IPS DF 6.9 (cell line): ENCODE measurements at places on chromosomes 4 and X.
A peak's percentile ranks its signal among the peaks of the same experiment; 100 is the strongest.

DNA sequence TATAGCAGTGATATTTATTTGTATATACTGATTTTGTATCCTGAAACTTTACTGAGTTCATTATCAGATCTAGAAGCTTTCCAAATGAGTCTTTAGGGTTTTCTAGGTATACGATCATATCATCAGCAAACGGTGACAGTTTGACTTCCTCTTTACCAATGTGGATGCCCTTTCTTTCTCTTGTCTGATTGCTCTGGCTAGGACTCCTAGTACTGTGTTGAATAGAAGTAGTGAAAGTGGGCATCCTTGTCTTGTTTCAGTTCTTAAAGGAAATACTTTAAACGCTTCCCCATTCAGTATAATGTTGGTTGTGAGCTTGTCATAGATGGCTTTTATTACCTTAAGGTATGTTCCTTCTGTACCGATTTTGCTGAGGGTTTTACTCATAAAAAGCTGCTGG lies 37.5 kb downstream of the CBR4 start:
- no peak for DNase-seq

GRCh38 chr4:8726344-8726851 lies 133.8 kb downstream of the CPZ start:
- no peak for DNase-seq

DNA sequence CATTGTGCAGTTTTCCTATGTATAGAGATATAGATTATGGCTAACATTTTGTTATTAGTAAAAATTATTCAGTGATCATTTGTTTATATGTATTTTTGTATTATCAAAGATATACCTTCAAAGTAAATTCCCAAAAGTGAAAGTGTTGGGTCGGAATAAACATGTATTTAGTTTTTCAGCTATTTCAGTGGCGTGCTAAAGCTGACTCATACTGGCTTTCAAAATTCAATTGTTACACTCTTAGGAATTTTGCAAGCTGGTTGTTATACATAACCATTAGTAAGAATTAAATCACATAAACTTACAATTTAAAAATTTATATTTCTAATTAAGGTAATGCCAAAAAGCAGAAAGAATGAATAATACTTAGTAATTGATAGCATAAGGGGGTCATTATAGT lies 288.4 kb upstream of the NRK start:
- DNase-seq, result no peak

- no peak for DNase-seq
These were observed 3.4 kb upstream of the AVPR2 start for GRCh38 chrX:153900831-153901752.

DNA sequence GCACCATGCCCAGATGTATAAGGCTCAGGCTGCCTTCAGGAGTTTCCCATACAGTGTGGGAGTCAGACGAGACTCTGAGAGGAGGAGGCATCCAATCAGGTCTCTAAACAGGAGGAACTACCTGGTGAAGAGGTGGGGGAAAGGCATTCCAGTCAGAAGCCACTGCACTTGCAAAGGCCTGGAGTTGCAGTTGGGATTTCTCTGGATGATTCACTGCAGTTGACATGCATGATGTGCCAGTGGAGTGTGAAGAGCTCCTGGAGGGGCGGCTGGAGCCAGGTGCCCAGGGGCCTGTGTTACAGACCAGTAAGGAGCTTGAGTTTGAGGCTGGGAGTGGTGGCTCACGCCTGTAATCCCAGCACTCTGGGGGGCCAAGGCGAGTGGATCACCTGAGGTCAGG lies 339.1 kb downstream of the ARHGAP10 start:
- DNase-seq, result no peak

DNA sequence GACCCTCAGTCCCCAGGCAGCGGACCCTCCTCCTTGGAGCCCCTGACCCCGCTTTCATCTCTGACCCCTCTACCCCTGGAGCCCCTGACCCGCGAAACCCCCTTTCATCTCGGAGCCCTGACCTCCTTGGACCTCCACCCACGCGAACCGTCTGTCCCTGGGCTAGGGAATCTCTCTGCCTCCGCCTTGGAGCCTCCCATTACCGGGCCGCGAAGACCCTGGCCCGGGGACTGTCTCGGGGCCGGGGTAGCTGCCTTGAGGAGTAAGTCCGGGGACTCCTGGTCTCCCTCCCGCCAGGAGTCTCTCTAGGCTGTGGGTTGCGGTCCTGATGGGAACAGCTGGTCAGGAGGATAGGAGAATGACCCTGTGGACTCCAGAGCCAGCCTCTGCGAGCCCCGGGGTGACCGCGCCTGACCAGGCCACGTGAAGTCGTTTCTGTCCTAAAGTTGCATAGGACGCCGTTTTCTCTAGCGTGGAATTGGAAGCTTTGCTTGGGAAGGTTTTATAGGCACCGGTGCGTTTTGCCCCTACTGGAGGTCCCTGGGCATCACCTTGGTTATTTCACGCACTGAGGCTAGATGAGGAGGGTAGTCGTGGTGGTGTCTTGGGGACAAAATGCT lies 824 bp downstream of the TBC1D14 start:
- no peak for DNase-seq

DNA sequence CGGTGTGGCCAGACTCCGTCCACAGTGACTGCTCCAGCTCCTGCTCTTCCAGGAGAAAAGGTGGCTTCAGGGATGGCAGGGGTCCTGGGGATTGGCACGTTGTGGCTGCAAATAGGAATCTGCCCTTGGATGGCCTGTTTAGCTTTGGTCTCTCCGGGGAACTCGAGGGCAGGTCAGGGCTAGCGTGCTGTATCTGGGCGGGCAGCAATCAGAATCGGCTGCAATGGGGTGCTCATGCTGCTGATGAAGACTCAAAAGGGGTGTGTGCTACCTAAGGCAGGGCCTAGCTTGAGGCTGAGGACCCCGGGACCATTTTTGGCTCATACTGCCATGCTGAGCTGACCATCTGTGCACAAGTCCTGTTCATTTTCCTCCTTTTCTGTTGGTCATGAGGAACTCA lies 51.3 kb downstream of the RGS12 start:
- DNase-seq, result no peak

DNA sequence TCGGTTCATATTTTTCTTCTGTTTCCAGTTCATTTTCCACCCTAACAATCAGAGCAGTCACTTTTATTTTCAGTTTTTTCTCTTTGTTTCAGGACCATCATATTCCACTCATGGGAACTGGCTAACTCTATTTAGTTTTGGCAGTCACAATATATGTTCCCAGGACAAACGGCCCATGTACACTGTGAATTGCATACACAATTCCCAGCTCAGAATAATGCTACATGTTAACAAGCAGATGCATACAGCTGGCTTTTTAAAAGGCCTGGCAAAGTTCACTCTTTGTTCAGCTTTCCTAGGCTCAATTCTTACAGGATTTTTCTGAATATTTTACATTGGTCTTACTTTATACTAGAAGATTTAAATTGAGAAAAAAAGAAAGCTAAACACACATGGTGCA lies 224.9 kb downstream of the ANKRD50 start:
- no peak for DNase-seq

GRCh38 chr4:73432169-73433000 lies 3.6 kb upstream of the AFP start:
- no peak for DNase-seq

- DNase-seq, result no peak
These were observed 18.1 kb upstream of the C4orf36 start for GRCh38 chr4:86910369-86910768.

GRCh38 chrX:149021159-149021558 lies 483.9 kb downstream of the IDS start:
- DNase-seq, result no peak

DNA sequence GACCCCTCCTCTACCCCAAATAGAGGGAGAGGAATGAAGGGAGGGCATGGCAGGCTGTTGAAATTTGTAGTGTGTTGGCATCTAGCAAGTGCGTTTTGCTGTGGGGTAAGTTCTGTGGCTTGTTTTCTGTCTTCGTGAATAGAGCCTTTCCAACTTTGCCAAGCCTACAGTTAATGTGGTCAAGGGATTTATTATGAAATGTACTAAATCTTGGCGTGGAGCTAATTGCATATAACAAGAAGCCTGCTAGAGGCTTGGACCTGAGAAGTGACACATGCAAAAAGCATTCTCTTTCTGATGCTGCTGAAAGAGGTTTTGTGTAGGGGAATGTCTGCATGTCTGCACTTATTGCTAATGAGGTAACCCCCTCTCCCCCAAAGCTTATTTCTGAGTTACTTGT lies 132.2 kb downstream of the BMPR1B start:
- no peak for DNase-seq

DNA sequence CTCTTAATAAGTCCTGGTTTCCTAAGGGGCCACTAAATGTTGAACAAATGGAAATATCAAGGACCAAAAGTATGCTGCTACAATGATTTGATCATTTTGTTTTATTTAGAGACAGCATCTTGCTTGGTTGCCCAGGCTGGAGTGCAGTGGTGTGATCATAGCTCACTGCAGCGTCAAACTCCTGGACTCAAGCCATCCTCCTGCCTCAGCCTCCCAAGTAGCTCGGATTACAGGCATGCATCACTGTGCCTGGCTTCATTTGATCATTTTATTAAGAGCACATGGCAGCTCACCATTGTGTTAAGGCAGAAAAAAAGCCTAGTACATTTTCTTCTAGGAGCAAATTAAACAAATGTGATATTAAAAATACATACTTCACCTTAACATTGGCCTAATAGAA lies 52.7 kb downstream of the DCLK2 start:
- no peak for DNase-seq

DNA sequence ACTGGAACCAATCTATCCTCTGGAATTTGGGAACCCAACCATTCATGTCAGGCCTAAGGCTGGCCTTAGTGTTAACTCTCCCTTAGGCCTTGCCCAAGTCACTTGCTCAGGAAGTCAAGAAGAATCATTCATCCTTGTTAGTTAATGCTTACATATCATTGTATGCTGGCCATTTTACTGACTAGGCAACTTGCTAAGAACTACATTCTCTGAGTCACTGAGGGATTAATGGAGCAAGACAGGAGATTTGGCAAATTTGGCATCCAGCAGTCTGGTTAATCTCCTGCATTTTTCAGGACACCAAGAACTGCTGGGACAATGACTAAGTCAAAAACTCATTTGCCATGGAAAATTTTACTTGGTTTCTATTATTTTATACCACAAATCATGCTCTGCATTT lies 115.8 kb upstream of the DDIT4L start:
- DNase-seq, result no peak

- no peak for DNase-seq
These were observed 1112.1 kb upstream of the PRKX start for GRCh38 chrX:4825550-4825949.

- no peak for DNase-seq
These were observed 47.2 kb downstream of the NELFA start for GRCh38 chr4:1961563-1961962.

- no peak for DNase-seq
These were observed 116.7 kb downstream of the SPCS3 start for GRCh38 chr4:176436293-176436973.

DNA sequence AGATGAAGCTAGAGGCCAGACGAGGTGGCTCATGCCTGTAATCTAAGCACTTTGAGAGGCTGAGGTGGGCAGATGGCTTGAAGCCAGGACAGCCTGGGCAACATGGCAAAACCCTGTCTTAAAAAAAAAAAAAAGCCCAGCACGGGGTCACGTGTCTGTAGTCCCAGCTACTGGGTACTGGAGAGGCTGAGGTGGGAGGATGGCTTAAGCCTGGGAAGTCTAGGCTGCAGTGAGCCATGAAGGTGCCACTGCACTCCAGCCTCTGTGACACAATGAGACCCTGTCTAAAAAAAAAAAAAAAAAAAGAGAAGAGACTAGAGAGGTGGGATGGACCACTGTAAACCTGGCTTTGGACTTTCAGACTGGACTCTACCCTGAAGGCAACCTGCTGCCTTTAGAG lies 10.7 kb upstream of the LRBA start:
- DNase-seq, result no peak

GRCh38 chr4:130563185-130563888 lies 1467.4 kb downstream of the C4orf33 start:
- DNase-seq, result peak; percentile 43

DNA sequence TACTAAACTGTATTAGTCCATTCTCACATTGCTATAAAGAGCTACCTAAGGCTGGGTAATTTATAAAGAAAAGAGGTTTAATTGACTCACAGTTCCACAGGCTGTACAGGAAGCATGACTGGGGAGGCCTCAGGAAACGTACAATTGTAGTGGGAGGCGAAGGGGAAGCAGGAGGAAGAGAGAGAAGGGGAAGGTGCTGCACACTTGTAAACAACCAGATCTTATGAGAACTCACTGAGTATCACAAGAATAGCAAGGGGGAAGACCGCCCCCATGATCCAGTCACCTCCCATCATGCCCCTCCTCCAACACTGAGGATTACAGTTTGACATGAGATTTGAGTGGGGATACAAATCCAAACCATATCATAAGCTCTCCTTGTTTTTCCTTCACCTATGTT lies 40.9 kb downstream of the RPA4 start:
- DNase-seq, result no peak

GRCh38 chrX:32280921-32281320 lies 930.4 kb downstream of the DMD start:
- DNase-seq, result no peak

DNA sequence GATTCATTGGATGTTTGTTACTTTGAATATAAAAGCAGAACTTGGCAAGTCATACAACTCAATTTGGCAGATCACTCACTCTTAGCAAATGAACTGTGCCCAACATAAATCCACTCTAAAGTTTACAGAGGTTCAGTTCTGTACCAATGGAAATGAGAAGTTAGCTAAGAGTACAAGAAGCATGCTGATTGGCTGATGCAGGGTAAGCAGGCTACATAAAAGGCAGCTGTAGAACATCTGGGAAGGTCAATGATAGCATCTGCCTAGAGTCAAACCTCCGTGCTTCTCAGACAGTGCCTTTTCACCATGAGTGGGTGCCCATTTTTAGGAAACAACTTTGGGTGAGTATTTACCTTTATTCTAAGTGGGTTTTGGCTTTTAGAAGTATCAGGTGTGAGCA lies at the start of gene TDO2:
Gene TDO2, plus strand, starts transcription at position 244 of the 400 bp plus-strand sequence. Its CDS starts 63 bp downstream, at position 307.
- DNase-seq, result no peak

- no peak for DNase-seq
These were observed 1.1 kb downstream of the RNF150 start for GRCh38 chr4:141132072-141132708.

- DNase-seq, result no peak
These were observed 13.3 kb upstream of the CD99 start for GRCh38 chrX:2677764-2678163.

GRCh38 chr4:88481537-88481936 lies 24.6 kb downstream of the HERC5 start:
- DNase-seq, result no peak

- no peak for DNase-seq
These were observed 300.1 kb downstream of the OPHN1 start for GRCh38 chrX:68133181-68133580.

GRCh38 chr4:165199286-165199685 lies 8.1 kb upstream of the KLHL2 start:
- no peak for DNase-seq

GRCh38 chr4:155881555-155881954 lies 15.5 kb upstream of the ASIC5 start:
- no peak for DNase-seq
